Stimulated activated CD4-positive, alpha-beta T cell treated with anti-CD3 and anti-CD28 coated beads, Interleukin-2, amount 100 ng/mL, for 24 hours (primary cell): ENCODE measurements at places on chromosomes 4 and X.
A peak's percentile ranks its signal among the peaks of the same experiment; 100 is the strongest.

DNA sequence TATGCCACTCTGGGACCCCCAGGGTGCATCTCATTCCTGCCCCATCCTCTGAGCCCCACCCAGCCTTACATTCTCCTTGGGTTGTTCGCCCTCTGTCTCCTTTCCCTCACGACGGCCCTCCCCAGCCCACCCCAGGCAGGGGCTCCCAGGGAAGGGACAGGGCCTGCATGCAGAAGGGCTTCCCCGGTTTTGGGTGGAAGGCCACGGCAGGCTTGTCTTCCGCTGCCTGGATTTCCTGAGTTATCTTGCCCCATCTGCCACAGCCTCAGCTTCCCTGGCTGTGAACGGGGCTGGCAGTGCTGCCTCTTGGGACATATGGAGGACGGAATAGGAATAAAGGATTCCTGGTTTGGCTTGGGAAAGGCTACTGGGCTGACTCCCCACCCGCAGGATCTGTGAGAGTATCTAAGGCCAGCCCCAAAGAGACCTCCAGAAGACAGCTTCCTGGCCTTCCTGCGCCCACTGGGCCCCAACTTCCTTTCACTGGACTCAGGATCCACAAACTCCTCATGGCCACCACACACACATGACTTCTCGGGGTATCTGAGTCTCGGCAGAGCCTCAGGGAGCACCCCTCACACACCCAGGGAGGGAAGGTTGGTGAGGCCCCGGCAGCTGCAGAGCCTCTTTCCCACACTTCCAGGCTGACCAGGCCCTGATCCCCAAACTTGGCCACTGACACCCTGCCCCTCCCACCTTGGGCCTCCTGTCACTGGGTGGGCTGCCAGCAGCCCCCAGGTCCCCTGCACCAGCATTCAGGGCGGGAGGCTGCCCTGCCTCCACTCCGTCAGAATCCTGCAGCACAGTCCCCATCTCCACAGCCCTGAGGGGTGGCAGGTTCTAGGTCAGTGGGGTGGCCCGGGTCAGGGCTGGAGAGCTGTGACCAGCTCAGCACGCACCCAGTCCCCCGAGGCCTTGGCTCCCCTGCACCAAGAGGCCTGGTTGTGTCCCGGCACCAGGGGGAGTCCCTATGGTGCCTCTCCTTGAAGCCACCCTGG, 3.5 kb upstream of the MXD4 start:
- DNase-seq, result no peak

- DNase-seq, result no peak
Observed at GRCh38 chrX:34619920-34620319, 37.2 kb downstream of the TMEM47 start.

DNA sequence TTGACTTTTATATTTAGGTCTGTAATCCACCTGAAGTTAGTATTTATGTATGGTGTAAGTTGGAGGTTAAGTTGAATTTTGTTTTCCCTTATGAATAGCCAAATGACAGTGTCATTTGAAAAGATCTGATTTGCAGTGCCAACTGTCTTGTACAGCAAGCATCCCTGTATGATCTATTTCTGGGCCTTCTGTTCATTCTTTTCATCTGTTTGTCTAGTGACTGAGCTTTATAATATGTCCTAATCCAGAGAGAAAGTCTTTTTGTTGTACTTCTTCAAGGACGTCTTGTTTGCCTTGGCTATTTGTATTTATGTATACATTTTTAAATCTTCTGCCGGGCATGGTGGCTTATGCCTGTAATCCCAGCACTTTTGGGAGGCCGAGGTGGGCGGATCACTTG, 39.6 kb downstream of the CDKL5 start:
- no peak for DNase-seq

DNA sequence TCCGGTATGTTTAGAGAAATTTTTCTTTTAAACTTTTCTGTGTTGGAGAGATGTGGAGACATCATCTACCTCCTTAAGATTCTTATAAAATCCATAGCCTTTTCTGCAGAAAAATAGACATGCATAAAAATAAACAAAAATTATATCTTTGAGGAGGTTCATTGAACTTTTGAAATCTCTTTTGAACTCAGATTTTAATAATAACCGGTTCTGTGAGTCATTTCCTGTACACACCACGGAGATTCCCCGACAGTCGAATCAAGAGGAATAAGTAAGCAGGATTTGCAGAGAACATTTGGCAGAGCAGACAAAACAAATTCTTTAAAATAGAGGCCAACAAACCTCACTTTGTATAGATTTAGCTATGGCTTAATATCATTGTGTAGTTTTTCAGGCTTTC, 918.7 kb upstream of the POU3F4 start:
- no peak for DNase-seq

DNA sequence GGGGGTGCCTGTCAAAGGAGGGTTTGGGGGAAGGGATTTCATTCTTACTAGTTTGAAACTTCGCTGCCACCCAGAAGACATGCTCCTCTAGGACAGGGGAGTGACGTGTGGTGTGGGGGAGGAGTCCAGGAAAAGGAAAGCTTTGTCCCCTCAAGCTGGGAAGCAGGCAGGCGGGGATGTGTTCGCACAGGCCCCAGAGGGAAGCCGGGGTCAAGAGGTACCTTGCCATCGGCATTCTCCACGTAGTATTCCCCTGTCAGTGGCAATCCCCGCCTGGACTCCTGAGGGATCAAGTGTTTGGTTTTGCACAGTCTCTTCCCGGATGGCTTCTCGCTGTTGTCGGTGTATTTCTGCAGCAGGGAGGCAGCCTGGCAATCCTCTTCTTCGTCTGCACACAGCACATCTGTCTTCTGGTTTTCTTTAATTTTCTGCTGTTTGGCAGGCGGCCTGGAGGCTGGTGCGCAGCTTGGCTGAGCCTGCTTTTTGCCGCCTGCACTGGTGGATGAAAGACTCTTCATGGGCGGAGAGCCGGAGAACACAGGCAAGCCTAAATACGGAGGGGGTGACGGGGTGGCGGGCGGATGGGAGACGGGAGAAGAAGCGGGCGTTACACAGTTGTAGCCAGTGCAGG, 35.1 kb downstream of the BCOR start:
- DNase-seq, result no peak

GRCh38 chrX:77428551-77428950, 18.6 kb upstream of the FGF16 start:
- no peak for DNase-seq

DNA sequence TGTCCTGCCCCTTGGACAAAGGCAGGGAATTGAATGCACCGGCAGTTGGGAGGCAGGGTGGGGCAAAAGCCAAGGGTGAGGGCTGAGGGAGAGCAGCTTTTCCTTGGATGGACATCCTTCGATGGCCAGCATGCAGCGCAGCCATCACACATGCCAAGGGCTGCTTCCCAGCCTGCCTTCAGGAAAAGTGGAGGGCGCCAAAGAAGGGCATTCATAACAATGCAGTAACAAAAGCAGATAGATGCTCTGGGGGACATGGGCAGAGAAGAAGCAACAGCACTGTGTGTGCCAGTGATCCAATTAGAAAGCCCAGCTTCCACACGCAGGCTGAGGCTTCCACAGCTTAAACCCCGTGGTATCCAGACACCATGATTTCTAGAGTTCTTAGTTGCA, 71.5 kb downstream of the TSPAN5 start:
- no peak for DNase-seq

DNA sequence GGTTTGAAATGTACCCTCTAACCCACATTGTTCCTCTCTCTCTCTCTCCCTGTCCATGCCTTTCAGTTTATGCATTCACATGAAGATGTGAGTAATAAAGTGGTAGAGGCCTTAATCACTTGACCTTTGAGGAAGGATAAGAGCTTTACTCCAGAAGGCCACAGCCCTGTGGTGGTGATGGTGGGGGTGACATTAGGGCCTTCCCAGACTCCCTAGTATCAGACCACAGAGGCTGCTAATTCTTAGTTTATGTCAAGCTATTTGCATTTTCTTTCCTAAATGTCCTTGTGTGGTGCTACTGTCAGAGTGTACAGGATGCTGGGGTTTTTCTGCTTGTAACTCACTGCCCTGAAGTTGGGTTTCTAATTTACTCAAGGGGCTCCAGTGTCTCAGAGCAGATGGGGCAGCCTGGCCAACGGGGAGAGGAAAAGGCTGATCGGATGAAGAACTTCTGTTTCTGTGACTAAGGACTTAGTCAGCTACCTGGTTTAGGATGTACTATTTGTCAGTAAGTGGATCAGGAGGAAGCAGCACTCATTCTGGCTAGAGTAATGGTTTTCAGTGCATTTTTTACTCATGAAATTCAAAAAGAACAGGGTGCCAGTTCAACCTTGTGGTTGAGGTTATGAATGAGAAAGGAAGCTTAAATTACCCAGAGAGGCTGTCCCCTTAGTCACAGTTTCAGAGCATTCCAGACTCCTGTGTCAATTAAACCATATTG, 509.6 kb upstream of the DIPK2B start:
- peak; percentile 58 for DNase-seq

- no peak for DNase-seq
Observed at GRCh38 chr4:35087218-35087617, 1157.1 kb downstream of the ARAP2 start.

GRCh38 chr4:28799696-28800095, 1920.5 kb upstream of the PCDH7 start:
- no peak for DNase-seq

- DNase-seq, result no peak
Observed at GRCh38 chr4:151901631-151902030, 140.8 kb upstream of the GATB start.
